ELR (cell line): ENCODE measurements at places on chromosomes 2 and 18.

GRCh38 chr2:71863396-71863795 lies 284.3 kb downstream of the CYP26B1 start:
- no peak for DNase-seq

DNA sequence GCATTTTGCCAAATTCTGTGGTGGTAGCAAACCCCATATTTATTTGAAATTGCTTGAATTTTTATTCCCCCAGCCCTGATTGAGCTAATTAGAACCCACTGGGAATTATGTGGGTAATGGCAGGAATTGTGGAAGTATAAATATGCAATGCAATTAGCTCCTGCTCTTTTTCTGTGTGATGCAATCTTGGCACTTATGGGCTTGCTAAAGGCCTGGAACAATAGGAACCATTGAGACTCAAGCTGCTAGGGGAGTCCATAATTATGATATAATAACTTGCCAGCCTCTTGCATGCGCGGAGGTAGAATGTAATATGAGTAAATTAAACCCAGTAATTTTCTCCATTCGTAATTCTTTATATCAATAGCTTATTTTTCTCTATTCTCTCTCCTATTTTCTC lies 267.6 kb upstream of the THSD7B start:
- no peak for DNase-seq

DNA sequence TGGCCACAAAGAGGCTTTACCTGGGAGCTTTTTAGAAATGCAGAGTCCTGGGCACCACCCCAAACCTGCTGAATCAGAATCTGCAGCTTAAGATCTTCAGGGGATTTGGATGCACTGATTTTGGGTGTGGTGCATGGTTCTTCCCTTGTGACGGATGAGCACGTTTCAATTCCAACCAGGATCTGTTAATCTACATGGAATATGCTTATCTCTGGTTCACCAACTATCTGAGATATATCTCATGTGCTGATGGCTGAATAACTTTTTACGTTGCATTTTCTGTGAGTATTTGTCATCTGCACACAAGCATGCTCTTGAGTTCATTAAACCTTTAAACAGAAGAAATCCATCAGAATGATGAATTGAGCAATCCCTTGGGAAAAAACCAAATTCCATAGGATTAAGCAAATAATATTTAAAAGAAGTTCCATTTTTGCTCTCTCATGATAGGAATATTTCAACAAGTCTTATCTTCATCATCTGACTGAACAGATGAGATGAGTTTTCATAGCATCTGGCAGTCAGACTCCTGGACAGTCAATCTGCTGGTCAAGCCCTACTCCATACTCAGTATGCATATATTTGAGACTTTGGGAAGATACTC lies 120.6 kb downstream of the PLB1 start:
- no peak for DNase-seq

DNA sequence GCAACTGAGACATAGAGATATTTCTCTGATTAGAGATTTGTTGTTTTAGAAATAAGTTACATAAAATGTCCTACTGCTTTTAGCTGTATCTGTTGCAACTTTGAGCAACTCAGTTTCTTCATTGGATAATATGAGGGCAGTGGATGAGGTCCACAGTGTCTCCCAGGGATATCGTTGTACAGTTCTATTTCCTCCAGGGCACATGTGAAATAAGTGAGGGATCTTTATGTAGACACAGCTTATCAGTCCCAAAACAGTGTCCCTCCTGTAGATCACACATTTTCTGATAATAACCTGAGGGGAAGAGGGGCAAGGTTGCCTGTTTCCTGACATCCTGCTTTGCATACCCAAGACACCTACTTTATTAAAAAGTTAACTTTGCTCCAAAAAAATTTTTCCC lies 1231.2 kb upstream of the ZEB2 start:
- DNase-seq = no peak

DNA sequence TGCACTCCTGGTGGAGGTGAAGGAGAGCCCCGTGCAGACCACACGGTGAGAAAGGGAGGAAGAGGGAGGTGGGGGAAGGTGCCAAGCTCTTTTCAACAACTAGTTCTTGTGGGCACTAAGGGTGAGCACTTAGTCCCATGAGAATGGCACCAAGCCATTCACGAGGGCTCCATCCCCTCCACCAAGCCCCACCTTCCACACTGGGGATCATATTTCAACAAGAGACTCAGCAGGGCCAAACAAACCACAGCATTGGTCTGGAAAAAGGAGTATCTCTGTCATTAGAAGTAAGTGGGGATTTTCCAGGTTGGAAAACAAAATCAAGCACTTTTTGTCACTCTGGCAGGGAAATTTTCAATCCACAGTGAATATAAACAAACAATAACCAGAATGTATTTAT lies 38.4 kb downstream of the ZAP70 start:
- DNase-seq = no peak

DNA sequence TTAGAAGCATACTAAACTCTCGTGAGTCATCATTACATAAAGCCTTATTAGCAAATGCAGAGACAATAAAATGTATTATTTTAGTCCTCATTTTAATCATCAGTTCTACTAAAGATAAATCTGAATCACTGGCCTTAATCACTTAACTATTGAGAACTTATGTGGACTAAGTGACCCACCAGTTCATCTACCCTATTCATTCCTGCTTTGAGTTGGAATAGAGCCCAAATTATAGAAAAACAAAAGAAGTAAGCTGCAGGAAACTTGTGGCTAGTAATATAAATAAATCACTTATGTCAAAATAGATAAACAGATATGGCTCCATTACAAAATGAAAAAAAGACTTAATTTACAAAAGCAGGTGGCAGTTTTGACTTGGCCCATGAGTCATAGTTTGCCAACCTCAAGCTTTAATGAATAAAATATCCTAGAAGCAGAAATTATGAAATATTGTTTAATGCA lies 851.8 kb upstream of the CRIM1 start:
- DNase-seq = peak; percentile 49

GRCh38 chr2:162257425-162257824 lies 14.2 kb upstream of the FAP start:
- DNase-seq = no peak

DNA sequence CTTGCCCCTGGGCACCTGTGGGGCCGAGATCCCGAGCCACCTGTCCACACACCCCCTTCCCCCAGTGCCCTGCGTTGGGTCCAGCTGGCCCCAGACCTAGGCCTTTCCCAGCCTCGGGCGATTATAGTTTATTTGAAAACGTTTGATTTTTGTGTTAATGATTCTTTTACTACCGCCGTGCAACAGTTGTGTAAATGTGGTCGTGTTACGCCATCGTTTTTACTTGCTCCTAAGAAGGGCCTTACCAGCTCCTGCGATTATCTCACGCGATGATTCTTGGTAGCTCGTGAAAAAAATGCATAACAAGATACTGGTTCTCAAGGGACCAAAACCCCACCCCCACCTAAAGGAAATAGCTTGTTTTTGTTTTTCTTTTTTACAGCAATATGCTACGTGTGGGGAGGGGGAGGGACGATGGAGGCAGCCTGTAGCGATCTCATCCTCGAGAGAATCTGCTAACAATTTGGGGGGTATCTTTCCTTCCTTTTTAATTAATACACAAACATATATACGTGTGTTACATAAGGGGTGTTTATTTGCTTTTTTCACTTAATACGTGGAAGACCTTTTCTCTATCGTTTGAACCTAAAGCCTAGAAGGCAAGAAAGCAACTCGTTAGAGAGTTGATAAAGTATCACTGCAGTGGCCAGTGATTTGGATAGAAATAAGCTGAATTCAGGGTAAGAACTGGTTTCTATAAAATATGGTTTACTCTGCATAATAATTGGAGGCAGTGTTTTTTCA lies 1.0 kb downstream of the ZDBF2 start:
- DNase-seq = peak; percentile 46

- DNase-seq = no peak
Measured at GRCh38 chr2:141869572-141869971, 261.2 kb downstream of the LRP1B start.

GRCh38 chr2:166568409-166568808 lies 74.4 kb upstream of the SCN7A start:
- no peak for DNase-seq

- no peak for DNase-seq
Measured at GRCh38 chr2:197871780-197872456, 67.5 kb downstream of the PLCL1 start.

- DNase-seq = no peak
Measured at GRCh38 chr2:99656994-99657393, 167.2 kb upstream of the REV1 start.

DNA sequence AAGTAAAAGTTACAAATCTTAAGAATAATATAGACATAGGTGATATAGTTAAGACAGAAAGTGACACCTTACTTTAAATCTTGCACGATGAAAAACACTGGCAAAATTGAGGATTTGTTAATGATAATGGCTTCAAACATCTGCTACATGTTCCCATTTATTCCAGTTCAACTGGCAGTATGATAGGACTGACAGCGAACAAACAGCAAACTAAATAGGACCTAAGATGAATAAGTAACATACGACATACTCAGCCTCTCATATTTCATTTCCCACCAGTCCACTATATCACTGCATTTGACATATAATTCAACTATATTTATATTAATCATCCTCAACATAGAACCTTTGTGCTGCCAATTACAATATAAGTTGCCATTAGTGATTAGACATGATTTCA lies 36.3 kb downstream of the ACVR1C start:
- no peak for DNase-seq

GRCh38 chr2:229519655-229520430 lies 194.5 kb downstream of the DNER start:
- DNase-seq = peak; percentile 7

DNA sequence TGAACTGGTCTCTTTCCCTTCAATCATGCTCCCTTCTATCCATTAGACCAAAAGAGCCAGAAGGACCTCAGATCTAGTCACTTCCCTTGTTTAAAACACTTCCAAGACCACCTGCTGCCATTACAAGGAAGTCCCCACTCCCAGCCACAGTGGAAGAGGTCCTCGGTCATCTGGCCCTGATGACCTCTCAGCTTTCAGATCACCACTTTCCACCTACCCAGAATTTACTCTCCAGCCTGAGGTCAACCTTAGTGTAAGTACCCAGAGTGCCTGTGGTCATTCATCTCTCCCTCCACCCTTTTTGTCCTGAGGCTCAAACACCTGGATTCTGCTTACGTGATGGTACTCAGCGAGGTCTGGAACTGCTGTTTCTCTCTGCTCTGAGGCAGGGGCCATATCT lies 67.1 kb downstream of the MARCO start:
- DNase-seq = no peak

- no peak for DNase-seq
Measured at GRCh38 chr2:58886009-58886408, 644.9 kb upstream of the FANCL start.

DNA sequence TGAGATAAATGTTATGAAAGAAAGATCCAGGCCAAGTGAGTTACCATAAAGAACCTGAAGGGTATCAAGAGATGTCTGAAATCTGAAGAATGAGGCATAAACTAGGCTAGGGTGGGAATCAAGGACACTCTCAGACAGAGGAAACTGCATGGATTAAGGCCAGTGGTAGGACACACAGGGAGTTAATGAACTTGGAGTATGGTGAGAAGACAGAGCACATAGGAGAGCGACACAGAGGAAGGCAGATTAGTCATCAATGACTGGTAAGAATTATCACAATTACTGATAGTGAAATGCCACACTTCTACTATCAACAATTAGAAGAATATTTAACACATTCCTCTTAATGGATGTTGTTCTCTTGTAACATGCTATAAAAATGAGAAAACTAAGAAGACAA lies 76.9 kb downstream of the TTC21B start:
- peak; percentile 8 for DNase-seq

DNA sequence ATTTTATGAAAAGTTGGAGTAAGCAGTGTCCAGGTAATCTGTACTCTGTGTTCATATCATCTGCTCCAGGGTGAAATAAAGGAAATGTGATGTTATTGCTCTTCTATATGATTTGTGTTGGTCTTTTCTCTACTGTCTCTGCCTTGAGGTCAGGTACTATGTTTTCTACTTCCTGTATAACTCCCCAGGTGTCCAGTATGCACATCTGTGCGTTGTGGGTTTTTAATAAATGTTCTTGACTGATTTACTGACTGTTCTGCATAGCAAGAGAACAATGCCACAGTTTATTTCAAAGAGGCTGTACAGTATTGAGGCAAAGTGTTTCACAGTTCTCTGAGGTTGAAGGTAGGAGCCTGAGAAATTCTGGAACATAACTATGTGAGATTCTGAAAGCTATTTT lies 89.7 kb downstream of the BABAM2 start:
- DNase-seq = no peak

- DNase-seq = no peak
Measured at GRCh38 chr18:54906331-54907185, 52.7 kb downstream of the CCDC68 start.

DNA sequence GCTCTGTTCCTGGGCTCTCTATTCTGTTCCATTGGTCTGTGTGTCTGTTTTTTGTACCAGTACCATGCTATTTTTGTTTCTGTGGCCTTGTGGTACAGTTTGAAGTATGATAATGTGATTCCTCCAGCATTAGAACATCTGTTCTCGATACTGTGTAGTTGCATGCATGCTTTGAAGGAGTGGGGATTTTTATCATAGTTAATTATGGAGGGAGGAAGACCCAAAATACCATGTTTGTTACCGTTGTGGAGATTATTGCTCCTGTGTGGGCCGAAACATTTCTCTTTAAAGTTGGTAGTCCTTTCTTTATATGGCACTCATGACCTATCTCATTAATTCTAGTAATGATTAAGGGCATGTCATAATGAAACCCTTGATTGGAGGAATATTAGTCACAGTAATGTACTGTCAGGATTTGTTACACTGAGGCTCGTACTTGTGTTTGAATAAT lies 87.6 kb downstream of the TTC27 start:
- peak; percentile 22 for DNase-seq

GRCh38 chr2:155766342-155767115 lies 566.0 kb downstream of the NR4A2 start:
- DNase-seq = no peak

DNA sequence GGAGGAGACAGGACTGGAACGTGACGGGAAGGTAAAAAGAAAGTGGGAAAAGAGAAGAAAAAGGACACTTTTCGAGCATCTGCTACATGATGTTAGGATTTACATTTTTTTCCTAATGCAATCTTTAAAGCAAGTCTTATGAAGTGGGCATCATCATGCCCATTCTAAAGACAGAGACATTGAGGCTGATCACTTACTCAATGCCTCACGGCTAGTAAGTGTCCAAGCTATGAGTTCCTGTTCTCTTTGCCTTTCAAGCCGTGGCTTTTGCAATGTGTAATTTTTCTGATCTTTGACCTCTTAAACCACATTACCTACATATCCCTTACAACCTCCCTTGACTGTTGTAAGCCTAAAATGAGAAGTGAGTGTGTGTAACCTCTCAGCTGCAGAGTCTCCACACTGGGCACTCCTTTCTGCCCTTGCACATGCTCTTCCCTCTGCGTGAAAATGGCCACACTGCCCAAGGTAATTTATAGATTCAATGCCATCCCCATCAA lies 649.2 kb downstream of the RNF144A start:
- DNase-seq = no peak

DNA sequence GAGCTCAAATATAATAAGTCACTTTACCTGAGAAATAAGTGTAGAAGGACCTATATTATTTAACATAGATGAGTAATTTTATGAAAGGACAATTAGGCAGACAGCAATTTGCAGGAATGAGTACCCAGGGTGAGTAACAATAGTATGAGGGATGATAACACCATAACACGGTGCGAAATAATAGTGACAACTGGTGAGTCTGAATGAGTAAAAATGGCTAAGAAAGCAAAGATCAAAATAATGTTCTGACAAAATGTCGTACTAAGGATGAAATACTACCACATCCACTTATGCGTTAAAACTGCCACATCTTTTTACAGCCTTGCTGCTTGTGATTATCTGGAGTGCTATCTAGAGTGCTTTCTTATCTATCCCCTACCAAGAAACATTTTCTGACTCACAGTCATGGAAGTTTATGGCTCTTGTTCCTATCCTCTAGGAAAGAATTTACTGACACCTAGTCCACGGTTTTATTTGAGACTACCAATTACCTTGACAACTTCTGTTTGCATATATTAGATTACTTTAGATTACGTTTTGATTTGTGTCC lies 929.7 kb downstream of the LRP1B start:
- no peak for DNase-seq
